ENCODE measurements at places on chromosomes 2 and 18.

DNA sequence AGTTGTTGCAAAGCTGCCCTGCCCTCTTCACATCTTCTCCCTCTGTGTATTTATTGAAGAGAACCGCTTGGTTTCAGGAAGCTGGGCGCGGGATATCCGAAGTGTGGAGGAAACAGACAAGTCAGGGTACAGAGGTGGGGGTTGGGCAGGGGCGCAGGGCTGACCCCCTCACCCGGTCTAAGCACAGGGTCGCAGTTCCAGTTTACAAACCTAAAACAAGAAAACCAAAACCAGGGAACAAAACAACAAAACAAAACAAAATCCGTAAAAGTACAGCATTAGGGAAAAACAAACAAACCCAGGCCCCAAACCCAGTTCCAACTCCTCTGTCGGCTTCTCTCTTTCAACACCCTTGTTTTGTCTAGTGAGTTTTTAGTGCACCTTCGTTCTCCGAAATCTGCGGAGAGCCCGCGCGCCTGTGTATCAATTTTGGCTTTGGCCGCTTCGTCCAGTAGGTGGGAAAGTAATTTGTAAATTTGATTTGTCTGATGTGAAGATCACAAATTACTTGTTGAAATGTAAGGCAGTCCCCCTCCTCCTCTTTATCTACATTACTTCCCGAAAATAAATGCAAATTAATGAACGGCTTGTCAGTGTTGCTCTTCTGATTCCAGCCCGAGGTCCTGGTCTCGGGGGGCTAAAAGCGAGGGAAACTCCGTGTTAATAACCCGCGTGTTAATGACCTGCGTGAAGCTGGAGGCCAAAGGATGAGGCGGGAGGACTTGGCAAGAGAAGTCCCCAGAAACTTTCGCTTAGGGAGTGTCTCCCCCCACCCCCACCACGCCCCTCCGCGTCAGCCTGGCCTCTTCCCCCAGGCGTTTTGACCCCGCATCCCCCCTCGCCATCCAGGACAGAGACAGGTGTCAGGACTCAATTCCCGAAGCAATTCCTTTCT, 6.9 kb downstream of the OTX1 start:
- no peak for DNase-seq

DNA sequence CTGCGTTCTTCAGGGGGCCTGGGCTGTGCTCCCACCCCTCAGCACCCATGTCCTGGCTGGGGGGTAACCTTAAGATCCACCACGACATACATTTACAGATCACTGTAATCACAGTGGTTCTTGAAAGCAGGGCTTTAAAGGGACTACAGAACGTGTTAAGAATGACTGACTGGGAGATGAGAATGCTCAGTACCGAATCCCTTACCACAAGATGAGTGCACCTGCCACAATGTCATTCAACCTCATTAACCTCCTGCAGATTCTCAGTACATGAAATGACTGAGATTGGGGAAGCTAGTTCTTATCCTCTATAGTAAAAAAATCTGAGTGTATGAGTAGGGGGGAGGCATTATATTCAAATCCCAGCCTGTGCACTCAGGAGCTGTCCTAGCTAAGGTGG, 10.5 kb upstream of the PIEZO2 start:
- no peak for DNase-seq

DNA sequence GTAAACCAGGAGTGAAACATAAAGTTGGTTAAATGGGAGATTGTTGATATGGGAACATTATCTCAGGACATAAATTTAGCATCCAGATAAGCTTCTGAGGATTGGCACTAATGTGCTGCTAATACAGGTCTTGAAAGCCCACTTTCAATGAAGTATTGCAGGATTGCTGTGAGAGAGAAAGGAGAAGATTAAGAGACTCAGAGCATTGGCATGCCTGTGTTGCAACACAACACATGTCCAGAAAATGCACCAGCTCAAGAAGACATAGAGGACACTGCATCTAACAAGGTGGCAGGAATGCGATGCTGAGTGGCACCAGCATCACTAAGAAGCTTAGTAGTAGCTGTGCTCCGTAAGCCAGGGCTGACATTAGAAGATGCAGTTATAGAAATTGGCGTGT, 728.9 kb downstream of the SUCLG1 start:
- no peak for DNase-seq

- no peak for DNase-seq
These were observed 24.3 kb upstream of the RPIA start for GRCh38 chr2:88667219-88667618.

- no peak for DNase-seq
These were observed 37.3 kb downstream of the DARS1 start for GRCh38 chr2:135948141-135948540.

DNA sequence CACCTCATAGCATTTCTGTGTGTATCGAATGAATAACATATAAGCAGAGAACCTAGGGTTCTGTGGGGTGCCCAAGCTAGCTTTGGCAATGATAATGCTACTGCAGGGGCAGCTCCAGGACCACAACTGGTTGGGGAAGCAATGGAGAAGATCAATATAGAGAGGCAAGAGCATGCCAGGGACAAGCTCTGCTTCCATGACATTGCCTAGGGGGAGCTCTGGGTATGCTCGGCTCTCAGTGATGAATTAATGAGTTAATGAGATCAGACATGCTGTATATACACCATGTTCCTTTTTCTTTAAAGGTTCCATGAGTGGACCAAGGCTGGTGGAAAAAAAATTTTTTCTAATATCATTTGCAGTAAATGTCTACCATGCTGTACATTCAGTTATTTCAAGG, 618.4 kb downstream of the BCL11A start:
- no peak for DNase-seq

- DNase-seq = no peak
These were observed 7.0 kb upstream of the PAX3 start for GRCh38 chr2:222305516-222306392.

DNA sequence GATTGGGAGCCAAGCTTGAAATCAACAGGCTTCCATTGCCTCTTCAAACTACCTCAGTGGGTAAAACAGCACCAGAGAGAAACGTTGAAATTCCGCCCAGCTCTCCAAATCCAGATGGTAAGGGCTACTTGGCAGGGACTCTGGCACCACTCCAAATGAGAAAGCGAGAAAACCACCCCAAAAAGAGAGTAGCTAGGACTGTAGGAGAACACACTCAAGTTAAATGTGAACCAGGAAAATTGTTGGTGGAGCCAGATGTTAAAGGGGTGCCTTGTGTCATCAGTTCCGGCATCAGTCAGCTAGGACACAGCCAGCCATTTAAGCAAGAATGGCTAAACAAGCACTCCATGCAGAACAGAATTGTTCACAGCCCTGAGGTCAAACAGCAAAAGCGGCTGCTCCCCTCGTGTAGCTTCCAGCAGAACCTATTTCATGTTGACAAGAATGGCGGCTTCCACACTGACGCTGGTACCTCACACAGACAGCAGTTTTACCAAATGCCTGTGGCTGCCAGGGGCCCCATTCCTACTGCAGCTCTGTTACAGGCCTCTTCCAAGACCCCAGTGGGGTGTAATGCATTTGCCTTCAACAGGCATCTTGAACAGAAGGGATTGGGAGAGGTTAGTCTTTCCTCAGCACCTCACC, 167.3 kb downstream of the ASXL3 start:
- no peak for DNase-seq

DNA sequence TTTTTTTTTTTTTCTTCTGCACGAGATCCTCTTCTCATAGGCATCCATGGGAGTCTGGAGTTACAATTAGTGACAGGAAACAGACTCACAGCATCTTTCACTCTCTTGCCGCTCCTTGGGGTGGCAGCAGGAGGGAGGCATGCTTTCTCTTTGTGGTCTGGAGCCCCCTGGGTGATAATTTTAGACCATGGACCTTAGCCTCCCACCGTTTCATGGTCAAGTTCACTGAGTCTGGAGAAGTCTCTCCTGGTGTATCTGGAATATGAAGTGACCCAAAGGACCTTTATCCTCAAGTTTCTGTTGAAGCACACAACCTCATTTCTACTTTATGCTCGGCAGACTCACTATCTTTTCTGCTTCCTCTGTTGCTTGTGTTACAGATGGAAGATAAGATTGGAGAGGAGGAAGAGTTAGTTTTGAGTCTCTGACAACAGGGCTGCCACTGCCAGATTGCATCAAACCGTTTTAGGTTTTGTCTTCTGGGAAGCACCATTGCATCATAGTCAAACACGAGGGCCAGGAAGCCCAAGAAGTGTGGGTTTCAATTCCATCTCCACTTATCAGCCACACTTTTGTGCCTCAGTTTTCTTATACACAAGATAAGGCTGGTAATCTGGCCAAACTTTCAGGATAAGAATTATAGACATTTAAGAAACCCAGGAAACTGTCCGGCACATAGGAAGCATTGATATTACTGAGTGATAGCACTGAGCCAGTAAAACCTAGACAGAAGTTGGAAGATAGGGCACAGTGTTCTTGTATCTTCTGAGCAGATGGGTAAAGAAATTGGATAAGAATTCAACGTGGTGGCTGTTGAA, 62.3 kb downstream of the ADCYAP1 start:
- no peak for DNase-seq

DNA sequence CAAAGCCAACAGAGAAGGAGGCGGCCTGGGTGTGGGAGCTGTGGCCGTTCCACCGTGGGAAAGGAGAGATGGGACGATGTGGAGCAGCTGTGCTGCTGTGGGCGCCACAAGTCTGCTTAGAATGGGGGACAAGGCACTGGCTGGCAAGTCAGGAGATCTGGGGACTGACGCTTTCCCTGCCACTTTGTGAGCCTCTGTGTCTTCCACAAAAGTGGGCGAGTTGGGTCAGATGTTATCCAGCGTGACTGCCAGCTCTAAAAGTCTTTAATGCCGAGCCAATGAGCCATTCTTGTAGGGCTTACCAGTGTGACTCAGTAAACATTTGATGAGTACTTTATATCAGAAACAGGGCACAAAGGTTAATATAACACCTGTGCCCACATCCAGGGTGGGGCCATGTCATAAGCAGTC, 113.6 kb upstream of the MGAT5 start:
- peak; percentile 36 for DNase-seq

DNA sequence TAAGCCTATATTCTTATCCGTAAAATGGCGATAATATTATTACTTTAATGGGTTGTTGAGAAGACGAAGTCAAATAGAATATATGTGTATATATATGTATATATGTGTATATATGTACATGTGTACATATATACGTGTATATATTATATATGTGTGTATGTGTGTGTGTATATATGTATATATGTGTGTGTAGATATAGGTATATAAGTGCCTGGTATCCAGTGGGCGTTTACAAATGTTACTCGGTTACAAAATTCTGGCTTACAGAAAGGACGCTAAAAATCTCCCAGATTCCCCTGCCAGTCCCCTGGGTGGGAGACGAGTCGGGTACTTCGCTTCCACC, 295 bp upstream of the MTX2 start:
- no peak for DNase-seq

DNA sequence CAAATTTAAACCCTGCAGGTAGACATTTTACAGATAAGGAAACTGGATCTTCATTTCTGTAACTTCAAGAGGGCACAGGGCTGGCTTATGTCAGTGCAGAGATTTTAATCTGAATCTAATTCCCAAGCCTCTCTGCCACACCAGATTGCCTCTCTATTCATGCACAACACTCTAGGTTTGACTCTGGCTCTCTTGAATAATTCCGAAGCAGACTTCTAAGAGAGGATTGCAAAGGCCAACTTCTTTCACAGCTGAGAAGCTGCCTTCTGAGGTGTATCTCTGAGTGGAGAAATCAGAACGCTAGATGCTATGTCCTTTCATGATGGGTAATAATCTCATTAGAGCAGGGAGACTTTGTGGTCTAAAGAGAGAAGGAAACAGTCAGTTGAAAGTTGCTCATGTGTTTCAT, 20.1 kb upstream of the MGAT5 start:
- DNase-seq = no peak

GRCh38 chr2:4340536-4340935, 637.2 kb downstream of the DCDC2C start:
- DNase-seq = no peak

- no peak for DNase-seq
These were observed 116.0 kb upstream of the EPC2 start for GRCh38 chr2:148528356-148529064.

GRCh38 chr2:174334781-174335251, at the start of gene SP9:
SP9 (plus strand) TSS chr2:174334954; CDS start chr2:174335093, 139 bp downstream.
- no peak for DNase-seq

DNA sequence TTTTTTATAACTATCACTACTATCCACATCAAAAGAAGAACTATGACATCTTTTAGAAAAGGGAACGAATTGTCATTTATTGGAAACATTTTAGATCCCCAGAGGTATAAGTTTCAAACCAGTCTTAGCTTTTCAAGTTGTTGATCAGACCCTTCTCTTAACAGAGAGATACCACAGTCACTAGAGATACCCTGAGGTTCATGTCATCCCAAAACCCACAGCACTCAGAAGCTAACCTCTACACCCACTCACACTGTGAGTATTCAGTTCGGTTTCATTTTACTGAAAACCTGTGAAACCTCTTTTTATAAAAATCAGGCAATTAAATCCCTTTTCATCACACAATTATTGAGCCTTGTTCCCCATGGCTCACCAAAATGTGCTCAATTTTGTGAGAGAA, 156.2 kb downstream of the DTNA start:
- DNase-seq = no peak

DNA sequence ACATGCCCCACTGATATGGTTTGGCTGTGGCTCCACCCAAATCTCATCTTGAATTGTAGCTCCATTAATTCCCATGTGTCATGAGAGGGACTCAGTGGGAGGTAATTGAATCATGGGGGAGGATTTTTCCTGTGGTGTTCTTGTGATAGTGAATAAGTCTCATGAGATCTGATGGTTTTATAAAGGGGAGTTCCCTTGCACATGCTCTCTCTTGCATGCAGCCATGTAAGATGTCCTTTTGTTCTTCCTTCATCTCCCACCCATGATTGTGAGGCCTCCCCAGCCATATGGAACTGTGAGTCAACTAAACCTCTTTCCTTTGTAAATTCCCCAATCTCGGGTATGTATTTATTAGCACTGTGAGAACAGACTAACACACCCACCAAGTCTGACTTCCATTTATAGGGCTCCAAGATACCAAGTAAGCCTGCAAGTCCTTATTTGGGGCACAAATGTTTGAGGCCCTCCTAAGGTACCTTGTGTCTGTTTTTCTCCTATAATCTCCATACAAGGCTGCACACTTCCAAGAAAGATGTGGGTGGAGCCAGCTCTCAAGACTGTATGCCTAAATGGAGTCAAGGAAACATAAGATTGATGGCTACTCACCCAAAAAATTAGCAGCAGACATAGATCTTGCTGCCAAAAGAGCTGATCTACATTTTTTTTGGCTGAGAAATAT, 364.7 kb downstream of the TXNL1 start:
- no peak for DNase-seq

GRCh38 chr2:66541646-66542045, 106.7 kb downstream of the MEIS1 start:
- DNase-seq = no peak

- DNase-seq = no peak
These were observed 75.1 kb downstream of the SPRED2 start for GRCh38 chr2:65357095-65357958.

GRCh38 chr2:210899131-210899530, 342.7 kb downstream of the CPS1 start:
- DNase-seq = no peak

- DNase-seq = no peak
These were observed 18.7 kb downstream of the RTN4 start for GRCh38 chr2:55031505-55031904.

DNA sequence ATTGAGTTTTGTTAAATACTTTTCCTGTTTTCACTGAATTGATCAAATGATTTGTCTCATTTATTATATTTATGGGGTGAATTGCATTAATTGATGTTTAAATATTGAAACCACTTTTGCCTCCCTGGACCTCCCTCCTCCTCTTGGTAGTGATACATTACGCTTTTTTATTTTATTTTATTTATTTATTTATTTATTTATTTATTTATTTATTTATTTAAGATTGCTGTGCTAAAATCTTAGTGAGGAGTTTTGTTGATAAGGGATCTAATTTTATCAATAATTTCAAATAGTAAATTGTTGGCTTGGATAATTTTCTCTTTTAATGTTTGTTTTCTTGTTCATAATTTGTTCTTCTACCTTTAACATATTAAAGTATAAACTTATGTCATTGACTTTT, 1281.0 kb upstream of the NXPH2 start:
- DNase-seq = no peak
